NCI-H1105 treated with DMSO at 0.1 percent for 48 hours (cell line): ENCODE measurements at places on chromosomes 7 and 10.

GRCh38 chr7:112946350-112946749 lies 140.3 kb downstream of the GPR85 start:
- no peak for DNase-seq

- no peak for DNase-seq
Observed at GRCh38 chr7:138095972-138096935, 20.0 kb downstream of the AKR1D1 start.

DNA sequence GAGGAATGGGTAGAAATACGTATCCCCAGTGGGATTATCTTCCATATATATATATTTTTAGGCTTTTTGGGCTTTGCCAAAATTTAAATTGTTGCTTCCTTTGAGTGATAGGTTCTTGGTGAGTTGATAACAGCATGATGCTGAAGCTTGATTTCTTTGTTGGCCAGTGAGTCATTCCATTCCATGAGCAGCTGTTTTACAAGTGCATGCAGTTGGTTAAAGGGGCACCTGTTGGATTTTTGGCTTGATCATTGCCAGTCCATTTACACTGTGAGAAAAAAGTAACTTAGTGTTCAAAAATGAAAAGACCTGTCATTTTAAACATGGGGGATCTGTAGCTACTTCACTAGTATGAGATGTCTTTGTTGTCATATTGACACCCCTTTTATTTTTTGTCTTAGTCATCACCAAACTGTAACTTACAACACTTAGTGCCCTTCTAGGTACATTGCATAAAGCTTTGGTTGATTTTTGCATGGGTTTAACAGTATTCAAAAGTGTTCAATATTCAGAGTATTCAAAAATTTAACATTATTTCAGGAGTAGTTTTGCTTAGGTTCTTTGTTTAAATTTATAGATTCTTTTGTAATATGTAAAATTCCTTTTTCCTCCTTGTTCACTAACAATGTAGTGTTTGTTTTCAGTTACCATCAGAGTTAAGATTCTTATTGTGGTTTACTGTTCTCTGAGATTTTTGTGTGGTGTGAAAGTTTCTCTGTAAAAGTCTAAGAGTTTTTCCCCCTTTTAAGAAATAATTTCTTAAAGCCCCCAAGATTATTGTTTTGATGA lies 8.8 kb downstream of the AKAP9 start:
- DNase-seq = no peak

- DNase-seq = no peak
Observed at GRCh38 chr7:155136619-155137243, 66.6 kb downstream of the HTR5A start.

DNA sequence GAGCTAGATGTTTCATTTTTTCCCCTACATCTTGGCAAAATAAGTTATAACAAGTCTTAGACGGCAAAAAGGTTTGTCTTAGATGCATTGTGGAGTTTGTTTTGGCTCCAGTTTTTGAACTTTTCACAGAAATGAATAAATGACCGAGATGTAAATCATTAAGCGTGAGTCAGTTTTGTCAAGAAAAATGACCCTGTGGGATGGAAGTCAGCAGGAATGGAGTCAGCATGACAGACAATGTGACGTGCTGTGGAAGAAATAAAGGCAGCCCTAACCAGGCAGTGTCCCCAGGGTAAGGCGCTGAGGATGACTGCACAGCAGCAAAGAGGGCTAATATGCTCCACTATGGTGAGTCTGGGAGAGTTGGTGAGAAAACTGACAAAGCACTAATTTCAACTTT lies 163.2 kb downstream of the NOC3L start:
- DNase-seq = no peak

DNA sequence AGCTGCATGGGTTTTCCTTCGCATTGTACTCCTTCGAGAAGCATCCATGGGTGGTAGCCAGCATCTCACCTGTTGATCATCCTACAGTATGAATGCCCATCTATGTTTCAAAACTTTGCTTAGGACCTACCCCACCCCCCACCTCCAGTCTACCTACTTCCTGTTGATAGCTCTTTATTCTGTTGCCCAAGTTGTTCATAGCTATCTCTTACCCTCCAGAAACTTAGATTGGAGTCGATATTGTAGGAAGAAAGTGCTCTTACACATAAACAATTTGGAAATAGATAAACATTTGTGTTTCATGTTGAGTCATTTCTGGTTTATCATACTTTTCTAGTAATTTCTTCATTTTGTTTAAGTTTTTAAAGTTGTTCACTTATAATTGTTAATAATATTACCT lies 90.1 kb downstream of the FAS start:
- no peak for DNase-seq

- peak; percentile 22 for DNase-seq
Observed at GRCh38 chr7:29825775-29826529, 19.6 kb downstream of the WIPF3 start.

- DNase-seq = no peak
Observed at GRCh38 chr7:92635538-92635937, 45.3 kb upstream of the FAM133B start.

GRCh38 chr10:66805612-66806011 lies 120.2 kb upstream of the LRRTM3 start:
- no peak for DNase-seq

DNA sequence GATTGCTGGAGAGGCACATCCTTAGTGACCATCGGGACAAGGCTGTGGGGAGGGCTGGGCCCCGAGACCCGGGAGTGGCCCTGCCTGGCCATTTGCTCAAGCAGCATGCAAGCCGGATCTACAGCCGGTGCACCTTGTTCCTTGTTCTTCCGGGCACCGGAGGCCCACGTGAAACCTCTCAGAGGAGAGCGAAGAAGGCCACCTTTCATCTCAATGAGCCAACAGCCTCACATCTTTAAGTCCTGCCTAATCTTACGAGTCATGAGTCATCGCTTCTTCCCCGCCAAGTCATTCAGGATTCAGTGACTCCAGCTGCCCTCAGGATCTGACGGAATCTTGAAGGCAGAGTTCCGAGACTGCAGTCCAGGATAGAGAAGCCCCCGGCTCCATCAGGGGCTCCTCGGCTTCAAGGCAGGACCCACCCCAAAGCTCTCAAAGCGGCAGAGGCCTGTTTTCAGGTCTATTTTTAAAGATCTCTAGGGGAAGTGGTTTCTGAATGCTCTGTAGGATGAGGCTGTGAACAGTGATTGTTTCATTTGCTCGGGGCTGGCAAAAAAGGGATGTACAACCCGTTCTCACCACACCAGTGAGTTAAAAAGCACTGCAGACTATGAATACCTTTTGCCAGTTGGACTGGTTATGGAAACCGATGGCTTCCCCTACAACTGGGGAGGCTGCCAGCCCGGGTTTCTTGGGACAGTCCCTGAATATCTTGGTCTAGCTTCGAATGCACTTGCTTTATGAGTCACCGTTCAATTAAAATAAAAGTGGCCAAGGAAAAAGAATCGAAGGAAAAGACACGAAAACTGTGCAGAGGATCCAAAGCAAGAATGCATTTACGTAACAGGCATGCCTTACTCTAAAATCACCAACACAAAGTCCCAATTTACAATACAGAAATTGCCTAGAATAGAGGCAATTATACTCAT lies 57.2 kb upstream of the ECHDC3 start:
- DNase-seq = no peak

DNA sequence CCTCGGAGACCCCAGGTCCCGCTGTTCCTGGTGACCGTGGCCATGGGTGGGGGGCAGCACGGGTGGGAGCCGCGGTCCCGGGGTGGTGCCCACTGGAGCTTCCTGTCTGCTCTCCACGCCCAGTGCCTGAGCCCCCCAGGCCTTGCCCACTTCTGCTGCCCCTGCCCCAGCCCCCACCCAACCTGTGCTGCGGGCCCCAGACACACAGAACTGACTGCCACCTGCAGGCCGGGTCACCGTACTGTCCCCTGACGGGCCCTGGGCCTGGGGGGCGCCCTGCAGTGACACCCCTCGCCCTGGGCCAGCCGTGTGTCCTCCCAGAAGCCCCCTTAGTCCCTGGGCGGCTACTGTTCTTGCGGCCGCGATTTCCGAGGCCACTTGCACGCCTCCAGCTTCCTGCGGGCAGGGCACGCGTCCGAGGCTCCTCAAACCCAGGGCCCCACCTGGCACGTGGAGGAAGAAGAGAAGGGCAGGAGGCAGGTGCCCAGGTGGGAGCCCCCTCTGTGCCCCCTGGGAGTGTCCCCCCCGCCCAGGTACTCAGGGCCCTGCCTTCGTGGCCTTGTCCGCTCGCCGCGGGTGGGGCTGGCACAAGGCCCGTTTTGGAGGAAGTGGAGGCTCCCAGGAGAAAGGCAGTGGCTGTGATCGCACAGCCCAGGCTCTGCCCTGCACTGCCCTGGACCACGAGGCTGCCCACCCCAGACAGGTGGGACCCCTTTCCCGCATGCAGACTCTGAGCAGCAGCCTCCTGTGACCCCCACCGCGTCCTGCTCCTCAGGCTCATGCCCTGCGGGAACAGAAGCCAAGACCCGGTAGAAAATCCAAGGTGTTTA lies 10.4 kb downstream of the TMEM184A start:
- DNase-seq = no peak

DNA sequence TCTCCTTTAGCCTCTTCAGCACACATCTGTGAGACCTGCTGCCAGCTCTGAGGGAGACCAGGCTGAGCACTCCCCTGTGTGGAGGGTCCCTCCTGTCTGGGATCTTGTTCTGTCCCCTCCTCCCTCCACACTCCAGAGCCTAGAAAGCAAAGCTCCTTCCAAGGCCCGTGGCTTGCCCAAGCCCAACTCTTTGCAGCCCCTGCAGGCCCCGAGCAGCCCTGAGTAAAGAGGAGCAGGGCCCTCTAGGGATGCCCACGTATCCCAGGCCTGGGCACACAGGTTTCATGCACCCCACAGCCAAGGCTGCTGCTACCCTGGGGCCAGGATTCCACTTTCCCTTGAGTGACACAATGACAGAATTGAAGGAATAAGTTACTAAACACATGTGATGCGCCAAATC lies 24.0 kb downstream of the COBL start:
- no peak for DNase-seq

DNA sequence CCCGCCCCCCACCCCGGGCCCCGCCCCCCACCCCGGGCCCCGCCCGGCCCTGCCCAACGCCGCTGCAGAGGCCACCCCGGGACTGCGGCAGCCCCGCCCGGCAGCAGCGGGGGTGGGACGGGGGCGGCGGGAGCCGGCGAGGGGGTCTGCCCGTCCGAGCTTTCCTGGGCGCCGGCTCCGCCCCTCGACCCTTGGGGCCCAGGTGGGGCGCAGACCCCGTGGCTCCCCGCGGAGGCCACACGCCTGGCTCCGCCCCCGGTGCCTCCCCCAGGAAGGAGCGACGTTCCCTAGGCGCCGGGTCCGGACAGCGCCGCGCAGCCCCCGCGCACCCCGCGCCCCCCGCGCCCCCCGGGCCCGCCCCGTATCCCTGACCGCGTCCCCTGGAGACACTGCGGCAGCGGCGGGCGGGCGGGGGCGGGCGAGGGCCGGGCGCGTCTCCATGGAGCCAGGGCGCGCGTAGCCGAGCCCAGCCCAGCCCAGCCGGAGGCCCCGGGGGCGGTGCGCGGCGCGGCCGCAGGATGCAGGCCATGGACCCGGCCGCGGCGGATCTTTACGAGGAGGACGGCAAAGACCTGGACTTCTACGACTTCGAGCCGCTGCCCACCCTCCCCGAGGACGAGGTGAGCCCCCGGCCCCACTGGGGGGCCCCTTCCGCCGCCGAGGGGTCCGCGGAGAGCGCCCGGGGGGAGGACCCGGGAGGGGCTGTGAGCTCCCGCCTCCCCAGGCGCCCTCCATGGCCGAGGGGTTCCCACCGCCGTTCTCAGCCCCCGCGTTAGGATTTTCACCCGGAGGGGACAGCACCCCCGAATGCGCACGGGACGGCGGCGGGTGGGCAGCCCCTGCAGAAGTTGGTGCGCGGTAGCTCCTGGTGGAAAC lies at the start of gene KNDC1:
KNDC1 (plus strand) TSS at position 270 of the 876 bp plus-strand sequence; CDS start at position 519, 249 bp downstream.
- peak; percentile 18 for DNase-seq

DNA sequence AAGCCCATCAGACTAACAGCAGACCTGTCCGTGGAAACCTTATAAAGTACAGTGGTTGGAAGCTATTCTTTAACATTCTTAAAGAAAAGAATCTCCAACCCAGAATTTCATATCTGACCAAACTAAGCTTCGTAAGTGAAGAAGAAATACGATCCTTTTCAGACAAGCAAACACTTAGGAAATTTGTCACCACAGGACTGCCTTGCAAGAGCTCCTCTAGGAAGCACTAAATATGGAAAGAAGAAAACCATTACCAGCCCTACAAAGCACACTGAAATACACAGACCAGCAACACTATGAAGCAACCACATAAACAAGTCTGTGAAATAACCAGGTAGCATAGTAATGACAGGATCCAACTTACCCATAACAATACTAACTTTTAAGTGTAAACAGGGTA lies 177.7 kb upstream of the PRSS1 start:
- DNase-seq = no peak

GRCh38 chr7:31204071-31204470 lies 136.5 kb downstream of the NEUROD6 start:
- no peak for DNase-seq

- DNase-seq = peak; percentile 81
Observed at GRCh38 chr7:28389504-28390395, 22.6 kb upstream of the CREB5 start.

DNA sequence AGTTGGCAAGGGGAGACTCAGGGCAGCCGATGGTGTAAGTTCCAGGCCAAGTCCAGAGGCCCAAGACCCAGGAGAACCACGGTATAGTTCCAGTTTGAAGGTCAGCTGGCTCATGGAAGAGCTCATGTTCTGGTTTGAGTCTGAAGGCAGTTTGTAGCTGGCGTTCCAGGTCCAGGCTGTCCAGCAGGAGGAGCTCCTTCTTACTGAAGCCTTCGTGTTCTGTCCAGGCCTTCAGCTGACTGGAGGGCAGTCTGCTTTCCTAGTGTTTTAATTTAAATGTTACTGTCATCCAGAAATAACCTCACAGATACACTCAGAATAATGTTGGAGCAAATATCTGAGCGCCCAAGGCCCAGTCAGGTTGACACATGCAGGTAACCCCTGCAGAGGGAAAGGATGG lies 4.2 kb downstream of the SUN1 start:
- no peak for DNase-seq
